ENCODE measurements at places on chromosomes 2 and 18. TPM values are rescaled to one million over a fixed set of nuclear protein-coding genes. Genes with fewer than 3 reads are reported as not detected.

- no peaks in the 10 kb centered on the region for H3K36me3 ChIP-seq
- H3K4me1 ChIP-seq: no peaks in the 10 kb centered on the region
- no peak for DNase-seq
- no peak overlapping the region for H3K27ac ChIP-seq
- H3K27me3 ChIP-seq: no peaks in the 10 kb centered on the region
Measured at GRCh38 chr18:25058521-25058920, 293.4 kb downstream of the ZNF521 start.

DNA sequence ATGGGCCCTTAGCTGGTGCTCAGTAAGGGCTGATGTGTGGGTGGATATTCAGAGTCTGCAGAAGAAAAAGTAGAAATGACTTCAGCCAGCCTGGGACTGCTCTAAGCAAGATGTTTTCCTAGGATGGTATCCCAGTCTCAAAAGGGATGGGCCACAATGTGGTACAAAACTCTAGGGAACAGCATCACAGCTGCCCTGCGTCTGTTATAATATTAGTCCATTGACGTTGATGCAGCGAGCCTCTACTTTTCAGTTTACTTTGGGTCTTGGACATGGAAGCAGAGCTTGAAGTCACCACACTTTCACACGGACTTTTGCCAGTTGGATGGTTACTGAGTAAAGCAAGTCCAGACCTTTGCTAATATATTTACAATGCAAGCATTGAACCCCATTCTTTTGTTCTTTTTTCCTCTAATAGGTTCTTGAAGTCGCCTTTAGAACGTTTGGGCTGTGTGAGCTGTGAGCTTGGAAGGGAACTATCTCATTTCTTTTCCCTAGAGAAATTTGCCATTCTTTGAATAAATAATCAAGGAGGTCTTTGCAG is 105.7 kb downstream of the RDH14 start:
- no peaks in the 10 kb centered on the region for H3K36me3 ChIP-seq
- DNase-seq: no peak
- no peak overlapping the region for H3K27ac ChIP-seq

- H3K4me1 ChIP-seq: no peaks in the 10 kb centered on the region
- DNase-seq: no peak
- no peak overlapping the region for H3K4me3 ChIP-seq
- H3K36me3 ChIP-seq: no peaks in the 10 kb centered on the region
- peaks cover 7% of the 10 kb centered on the region for H3K27me3 ChIP-seq
- H3K27ac ChIP-seq: no peak overlapping the region
Measured at GRCh38 chr2:6793371-6793770, 72.3 kb downstream of the CMPK2 start.

Gene FAM228A
- not detected for total RNA-seq

Gene REG1B
- total RNA-seq: not detected
